ENCODE measurements at places on chromosomes 13 and 19. TPM values are rescaled to one million over a fixed set of nuclear protein-coding genes. Genes with fewer than 3 reads are reported as not detected.

Gene SLC25A41
- not detected for total RNA-seq

Gene IGFL1
- total RNA-seq = not detected

Gene TMEM150B
- total RNA-seq = not detected

- no peak overlapping the region for H3K27ac ChIP-seq
- no peak for DNase-seq
- no peak overlapping the region for H3K4me3 ChIP-seq
- no peaks in the 10 kb centered on the region for H3K4me1 ChIP-seq
- no peaks in the 10 kb centered on the region for H3K27me3 ChIP-seq
Observed at GRCh38 chr13:51105046-51105445, 6.0 kb downstream of the C13orf42 start.

DNA sequence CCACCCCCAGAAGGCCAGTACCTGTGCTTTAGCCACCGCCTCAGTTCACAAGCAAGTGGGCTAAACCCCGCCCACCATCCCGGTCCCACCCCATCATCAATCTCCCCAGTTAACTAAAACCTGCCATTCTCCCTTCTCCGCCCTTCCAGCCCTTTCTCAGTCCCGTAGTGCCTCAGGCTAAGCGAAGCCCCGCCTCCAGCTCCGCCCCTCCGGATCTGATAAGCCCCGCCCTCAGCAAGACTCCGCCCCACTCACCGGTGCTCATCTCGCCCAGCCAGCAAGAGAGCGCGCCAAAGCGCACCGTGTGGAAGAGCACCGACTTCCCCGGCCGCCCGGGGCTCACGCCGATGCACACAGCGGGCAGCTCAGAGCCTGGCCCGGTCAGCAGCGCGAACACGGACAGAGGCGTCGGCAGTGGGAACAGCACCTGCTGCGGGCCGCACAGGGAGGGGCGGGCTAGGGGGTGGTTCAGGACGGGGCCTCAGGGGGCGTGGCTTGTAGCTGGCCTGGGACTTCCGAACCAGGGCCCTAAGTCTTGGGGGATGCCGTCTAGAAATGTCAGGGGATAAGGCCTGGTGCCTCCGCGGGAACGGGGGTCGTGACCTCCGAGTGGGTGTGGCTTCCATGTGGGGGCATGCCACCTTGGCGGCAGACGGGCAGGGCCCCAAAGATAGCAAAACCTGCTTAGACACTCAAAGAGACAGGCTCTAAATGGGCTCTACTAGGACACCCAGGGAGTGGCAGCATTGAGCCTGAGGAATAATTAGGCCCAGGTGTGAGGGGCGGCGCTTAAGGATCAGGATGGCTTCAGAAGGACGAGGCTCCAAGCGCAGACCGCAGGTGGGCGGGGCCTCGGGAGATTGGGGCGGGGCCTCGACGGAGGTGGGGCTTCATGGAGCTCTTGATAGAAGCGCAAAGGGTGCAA, 21.4 kb downstream of the MAP4K1 start:
- H3K4me1 ChIP-seq = no peaks in the 10 kb centered on the region
- DNase-seq = no peak
- no peaks in the 10 kb centered on the region for H3K27me3 ChIP-seq
- no peaks in the 10 kb centered on the region for H3K36me3 ChIP-seq
- no peak overlapping the region for H3K27ac ChIP-seq
- no peak overlapping the region for H3K4me3 ChIP-seq

Data from right atrium auricular region (tissue), 2 donors.